ENCODE measurements at places on chromosomes 1 and 21.

DNA sequence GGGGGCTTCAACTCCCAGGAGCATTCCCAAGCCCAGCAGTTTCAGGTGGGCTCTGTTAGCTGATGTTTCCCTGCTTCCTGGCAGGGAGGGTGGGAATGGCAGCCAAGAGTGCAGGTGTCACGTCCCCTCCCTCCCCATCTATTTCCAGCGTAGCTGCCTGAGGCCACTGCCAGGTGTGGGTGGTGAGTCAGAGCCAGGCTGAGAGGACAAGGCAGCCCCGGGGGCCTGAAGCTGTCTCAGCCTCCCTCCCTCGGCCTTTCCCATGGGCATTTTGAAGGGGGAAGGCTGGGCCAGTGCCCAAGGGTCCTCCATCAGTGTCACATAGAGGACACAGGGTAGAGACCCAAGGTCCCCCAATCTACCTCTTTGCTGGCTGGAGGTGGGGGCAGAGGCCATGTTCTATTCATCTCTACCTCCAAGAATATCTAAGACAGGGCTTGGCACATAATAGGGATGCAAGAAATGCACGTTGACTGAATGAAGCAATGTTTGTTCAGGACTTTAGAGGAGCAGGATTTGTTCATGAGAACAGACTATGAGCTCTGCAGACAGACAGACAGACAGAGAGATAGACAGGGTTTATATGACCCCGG is 34.4 kb upstream of the ID3 start:
- DNase-seq, result no peak

- no peak for DNase-seq
Observed at GRCh38 chr1:3093898-3094626, 25.1 kb downstream of the PRDM16 start.

- no peak for DNase-seq
Observed at GRCh38 chr1:234603221-234604204, 6.5 kb downstream of the IRF2BP2 start.

GRCh38 chr1:225424562-225425200 is 3.2 kb downstream of the LBR start:
- no peak for DNase-seq

- no peak for DNase-seq
Observed at GRCh38 chr1:159089184-159089791, 12.7 kb upstream of the AIM2 start.

- DNase-seq, result peak; percentile 90
Observed at GRCh38 chr1:97094247-97094972, 372.8 kb downstream of the PTBP2 start.

DNA sequence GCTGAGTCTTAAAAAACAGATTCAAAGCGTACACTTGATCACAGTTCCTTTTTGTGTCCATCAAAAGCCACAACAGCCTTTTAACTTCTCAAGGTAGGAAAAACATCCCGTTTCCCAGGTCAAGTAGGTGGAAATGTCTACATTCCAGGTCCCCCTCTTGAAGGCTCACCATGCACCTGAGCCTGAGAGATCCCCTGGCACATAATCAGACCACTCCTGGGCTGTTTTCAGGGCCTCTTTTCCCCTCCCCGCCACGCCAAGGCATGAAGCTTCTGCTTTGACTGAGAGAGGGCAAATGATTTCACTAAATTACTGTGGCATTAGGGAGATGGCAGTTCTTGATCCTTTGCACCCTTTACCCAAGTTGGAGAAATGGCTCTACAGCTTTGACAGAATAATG is 21.7 kb downstream of the CNN3 start:
- no peak for DNase-seq

DNA sequence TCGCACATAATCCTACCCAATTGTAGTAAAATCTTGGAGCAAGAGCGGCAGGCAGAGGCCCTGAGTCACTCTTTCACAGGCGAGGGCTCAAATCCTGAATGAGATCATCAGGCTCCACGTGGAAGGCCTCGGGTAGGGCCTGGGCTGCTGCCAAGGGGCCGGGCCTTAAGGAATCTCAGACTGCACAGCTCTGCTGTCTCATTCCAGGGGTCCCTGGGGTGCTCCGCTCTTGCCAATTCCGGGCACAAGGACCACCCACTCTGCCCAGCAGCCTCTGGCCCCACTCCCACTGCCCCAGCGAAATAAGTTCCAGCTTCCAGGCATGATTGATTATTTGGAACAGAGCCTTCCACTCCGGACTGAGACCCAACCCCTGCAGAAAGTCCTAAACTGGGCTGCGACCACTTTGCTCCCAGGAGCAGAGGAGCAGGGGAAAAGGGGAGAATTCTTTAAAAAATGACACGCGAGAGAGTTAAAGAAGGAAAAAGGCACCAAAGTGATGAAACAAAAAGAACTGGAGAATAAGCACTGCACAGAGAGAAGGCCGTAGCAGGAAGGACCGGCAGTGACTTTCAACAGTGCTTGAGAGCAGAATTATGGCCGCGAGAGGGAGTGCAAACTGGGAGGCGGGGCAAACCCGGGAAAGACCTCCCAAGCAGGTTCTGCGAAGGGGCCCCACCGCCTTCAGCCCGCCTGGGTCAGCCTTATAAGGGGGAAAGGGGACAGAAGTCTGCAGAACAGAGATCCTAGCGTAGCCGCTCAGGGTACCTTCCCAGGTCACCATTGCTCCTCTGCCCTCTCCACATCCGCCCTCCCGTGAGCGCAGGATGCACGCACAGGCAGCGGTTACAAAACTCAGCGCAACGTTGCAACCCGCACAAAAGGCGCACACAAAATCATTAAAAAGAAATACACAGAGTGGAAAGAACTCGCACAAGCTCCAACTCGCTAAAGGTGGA is 2.0 kb downstream of the ADAMTS1 start:
- DNase-seq, result peak; percentile 90

- DNase-seq, result no peak
Observed at GRCh38 chr1:98304888-98305287, 356.6 kb upstream of the SNX7 start.

- DNase-seq, result no peak
Observed at GRCh38 chr1:36465731-36466369, 1.7 kb upstream of the MRPS15 start.

DNA sequence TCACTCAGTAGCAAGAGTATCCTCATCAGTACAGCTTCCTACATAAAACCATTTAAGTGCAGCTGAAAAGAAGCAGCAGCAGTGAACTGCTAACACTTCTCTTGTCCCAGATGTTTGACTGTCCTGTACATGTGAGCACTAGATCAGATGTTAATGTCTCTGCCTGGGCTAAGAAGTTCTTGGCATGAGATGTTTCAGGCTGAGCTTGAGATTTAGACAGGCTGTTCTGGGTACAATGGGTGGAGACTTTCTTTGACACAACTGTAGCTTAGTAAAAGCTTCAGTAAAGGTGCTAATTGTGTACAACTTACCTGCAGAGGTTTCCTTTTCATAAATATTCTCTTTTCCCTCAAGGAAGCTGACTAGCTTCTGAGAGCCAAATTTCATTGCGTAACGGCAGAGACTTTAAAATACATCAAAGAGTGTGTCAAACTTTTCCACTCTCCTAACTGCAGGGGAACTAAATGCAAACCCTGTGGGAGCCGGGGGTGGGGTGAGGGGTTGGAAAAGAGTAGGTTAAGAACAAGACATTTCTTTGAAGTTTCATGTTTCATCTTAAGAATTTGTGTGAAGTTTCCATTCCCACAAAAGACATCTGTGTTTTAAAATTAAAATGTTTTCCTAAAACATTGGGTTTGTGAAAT is 82.1 kb upstream of the CCDC190 start:
- no peak for DNase-seq

DNA sequence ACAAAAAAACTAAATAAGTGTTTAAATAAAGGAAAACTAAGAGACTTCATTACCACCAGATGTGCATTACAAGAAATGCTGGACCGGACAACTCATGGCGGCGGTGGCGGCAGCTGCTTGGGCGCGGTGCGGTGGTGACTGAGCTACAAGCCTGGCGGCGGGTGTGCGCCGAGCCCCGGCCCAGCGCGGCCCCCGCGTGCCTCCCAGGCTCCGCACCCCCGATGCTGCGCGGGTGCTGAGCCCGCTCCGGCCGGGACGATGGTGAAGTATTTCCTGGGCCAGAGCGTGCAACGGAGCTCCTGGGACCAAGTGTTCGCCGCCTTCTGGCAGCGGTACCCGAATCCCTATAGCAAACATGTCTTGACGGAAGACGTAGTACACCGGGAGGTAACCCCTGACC is 52.2 kb upstream of the RCOR3 start:
- no peak for DNase-seq

GRCh38 chr1:236673289-236673919 is 12.9 kb upstream of the ACTN2 start:
- DNase-seq, result no peak

- no peak for DNase-seq
Observed at GRCh38 chr1:7149080-7149838, 364.0 kb downstream of the CAMTA1 start.

- DNase-seq, result no peak
Observed at GRCh38 chr1:44261962-44262361, 48.7 kb downstream of the DMAP1 start.

DNA sequence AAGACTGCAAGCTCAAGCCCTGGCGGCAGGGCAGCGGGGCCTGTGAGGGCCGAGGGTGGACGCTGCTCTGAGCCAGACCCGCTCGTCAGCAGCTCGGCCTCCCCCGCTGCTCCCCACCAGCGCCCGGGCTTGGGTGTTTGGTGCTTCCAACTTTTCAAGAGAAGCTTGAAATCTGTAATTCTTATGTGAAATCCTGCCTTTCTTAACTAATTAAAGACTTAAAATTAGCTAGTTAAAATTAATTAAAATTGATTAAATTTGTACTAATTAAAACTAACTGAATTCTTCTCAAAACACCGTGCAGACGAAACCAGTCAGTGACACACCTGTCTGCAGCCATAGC is 14.0 kb upstream of the SLC19A1 start:
- DNase-seq, result no peak

GRCh38 chr1:44086692-44087474 is 31.7 kb upstream of the KLF17 start:
- DNase-seq, result no peak

GRCh38 chr1:46703927-46704641 is 14.8 kb downstream of the EFCAB14 start:
- DNase-seq, result no peak

DNA sequence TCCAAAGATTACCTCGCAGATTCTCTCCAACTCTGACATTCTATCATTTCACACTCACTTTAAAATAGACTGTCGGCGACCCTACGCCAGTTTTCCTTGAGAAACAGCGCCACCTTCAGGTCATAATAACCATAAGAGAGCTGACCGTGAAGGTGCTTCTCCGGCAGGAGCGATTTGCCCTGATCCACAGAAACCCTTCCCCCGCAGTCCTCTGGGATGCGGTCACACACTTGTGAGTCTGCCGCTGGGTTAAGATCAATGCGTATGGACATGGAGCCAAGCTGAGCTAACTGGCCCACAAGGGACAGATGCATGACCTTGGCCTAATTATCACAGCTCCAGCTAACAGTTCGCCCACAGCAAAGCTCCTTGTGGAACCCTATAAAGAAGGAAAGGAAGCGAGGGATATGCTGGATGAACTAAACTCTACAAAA is 32.8 kb upstream of the IFNAR2 start:
- no peak for DNase-seq

- DNase-seq, result no peak
Observed at GRCh38 chr1:233440951-233441401, 113.5 kb downstream of the MAP3K21 start.

DNA sequence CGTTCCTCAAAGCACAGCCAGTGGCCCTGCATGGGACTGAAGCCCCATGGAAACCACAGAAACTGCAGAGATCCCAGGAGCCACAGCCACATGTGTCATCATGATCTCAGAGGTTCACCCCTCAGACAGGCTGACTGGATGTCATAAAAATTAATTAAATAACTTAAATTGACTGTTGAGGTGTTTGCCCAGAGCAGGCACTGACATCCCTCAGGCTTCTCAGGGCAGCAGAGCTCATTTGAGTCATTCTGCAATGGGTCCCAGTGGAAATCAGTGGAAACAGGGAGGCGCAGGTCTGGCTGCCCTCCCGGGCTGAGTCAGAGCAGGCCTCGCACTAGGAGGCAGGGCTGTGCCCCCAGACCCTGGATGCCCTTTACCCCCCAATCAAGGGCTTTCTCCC is 135.1 kb downstream of the CDC7 start:
- no peak for DNase-seq

GRCh38 chr1:59249396-59250137 is 47.3 kb upstream of the FGGY start:
- no peak for DNase-seq

GRCh38 chr1:97247196-97247595 is 525.6 kb downstream of the PTBP2 start:
- no peak for DNase-seq

DNA sequence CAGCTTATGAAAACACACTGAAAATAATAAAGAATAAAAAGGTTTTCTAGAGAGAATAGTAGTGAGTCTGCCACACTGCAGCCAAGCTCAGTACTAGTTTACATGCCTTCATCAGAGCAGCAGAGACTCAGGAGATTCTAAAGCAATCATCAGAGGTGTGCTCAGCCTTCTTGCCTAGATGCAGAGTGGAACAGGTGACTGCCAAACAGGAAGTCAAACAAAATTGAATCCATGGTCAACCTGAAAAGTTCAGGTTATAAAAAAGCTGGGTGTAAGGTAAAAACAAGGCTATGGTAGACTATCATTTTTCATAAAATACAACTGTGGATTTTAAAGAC is 165.3 kb upstream of the C1orf105 start:
- DNase-seq, result no peak

GRCh38 chr1:112706505-112707220 is at the start of gene RHOC:
TSS of gene RHOC (minus strand) at chr1:112707127. CDS start at chr1:112703799, 3,328 bp downstream.
- DNase-seq, result no peak

GRCh38 chr1:228911225-228912210 is 176.2 kb downstream of the RHOU start:
- no peak for DNase-seq

- DNase-seq, result no peak
Observed at GRCh38 chr1:227893300-227893948, 54.3 kb downstream of the WNT9A start.

- no peak for DNase-seq
Observed at GRCh38 chr1:240836271-240836670, 224.3 kb upstream of the GREM2 start.

- no peak for DNase-seq
Observed at GRCh38 chr1:231134624-231135023, 27.2 kb upstream of the TRIM67 start.

GRCh38 chr1:88581703-88582102 is 102.4 kb upstream of the PKN2 start:
- DNase-seq, result no peak

GRCh38 chr21:33943293-33943692 is 27.7 kb upstream of the ATP5PO start:
- DNase-seq, result no peak
